ENCODE measurements at places on chromosomes 3 and 15.

GRCh38 chr15:88246666-88247446 lies 9.7 kb downstream of the NTRK3 start:
- DNase-seq = peak; percentile 78

GRCh38 chr3:192864941-192865340 lies 52.7 kb downstream of the MB21D2 start:
- no peak for DNase-seq

GRCh38 chr3:143464850-143465249 lies 345.3 kb downstream of the CHST2 start:
- DNase-seq = no peak

DNA sequence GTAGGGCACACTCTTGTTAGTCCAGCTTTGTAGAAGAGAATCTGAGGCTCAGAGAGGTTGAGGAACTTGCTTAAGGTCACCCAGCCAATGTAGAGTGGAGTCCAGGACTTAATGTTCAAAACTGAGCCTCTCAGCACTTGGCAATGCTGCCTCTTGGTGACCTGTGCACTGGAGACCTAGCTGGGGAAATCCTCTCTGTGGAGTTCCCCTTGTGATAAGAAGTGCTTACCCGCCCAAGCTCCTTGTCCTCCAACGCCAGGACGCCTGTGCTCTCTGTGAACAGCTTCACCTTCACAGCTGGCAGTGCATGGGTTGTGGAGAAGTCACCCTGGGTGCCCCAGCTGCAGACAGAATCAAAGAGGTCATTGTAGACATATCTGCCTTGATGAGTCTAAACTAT lies 219.1 kb upstream of the FEZF2 start:
- DNase-seq = no peak

DNA sequence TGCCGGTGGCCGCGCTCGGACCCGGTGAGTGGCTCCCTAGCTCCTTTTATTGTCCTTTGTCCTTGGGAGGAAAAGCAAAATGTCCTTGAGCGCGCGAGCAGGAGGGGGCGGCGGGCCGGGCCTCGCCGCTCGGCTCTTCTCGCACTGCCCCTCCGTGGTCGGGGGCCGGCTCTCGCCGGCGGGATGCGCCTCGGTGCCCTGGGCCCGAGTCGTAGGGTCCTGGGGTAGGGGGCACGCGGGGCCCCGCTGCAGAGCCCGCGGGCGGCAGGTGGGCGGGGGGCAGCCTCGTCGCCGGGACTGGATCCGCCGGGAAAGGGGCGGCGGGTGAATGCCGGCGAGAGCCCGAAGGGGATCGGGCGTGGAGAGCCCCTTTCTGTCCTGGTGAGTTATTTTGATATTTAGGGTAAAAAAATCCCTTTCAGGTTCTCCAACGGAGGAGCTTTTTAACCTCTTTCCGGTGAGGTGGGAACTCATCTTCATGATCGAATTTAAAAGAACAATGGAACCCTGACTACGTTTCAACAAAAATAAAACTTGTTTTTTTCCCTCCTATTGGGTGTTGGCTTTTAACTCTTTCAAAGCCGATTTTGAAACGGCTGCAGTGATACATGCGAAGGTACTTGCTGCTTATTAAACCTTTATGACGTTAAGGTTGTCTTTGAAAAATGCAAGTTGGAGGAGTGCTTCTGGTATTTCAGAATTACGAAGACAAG lies 16.8 kb upstream of the CHD2 start:
- DNase-seq = peak; percentile 41

- DNase-seq = no peak
Measured at GRCh38 chr15:52328680-52329079, 33.1 kb upstream of the MYO5C start.

- no peak for DNase-seq
Measured at GRCh38 chr15:80924278-80924677, 65.3 kb downstream of the MESD start.

DNA sequence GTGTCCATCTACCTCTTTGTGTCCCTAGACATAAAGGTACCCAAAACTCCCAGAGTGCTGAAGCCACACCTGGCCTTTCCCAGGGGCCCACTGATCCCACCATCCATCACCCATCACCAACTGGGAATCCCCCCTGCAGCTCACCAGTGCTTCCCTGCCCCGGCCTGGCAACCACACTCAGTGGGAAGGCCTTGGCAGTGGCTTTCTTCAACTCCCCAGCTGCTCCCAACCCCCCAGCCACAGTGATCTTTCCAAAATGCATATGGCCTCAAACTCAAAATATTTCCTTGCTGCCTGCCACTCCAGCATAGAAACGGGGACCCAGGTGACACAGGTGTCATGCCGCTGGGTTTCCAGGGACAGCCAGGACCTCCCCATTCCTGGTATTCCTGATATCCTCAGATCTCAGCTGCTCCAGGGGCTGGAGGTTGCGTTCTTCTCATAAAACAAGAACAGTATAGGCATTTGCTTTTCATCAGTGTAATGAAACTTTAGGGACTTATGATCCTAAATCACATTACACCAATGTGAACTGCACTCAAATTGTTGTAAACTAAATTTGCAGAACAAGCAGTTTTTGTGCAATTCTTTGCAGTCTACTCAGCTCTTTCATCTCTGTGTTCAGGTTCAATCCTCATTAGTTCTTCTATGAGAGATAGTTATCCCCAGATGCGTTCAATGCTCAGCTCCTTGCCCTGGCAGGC lies 1.3 kb downstream of the OCA2 start:
- DNase-seq = no peak

DNA sequence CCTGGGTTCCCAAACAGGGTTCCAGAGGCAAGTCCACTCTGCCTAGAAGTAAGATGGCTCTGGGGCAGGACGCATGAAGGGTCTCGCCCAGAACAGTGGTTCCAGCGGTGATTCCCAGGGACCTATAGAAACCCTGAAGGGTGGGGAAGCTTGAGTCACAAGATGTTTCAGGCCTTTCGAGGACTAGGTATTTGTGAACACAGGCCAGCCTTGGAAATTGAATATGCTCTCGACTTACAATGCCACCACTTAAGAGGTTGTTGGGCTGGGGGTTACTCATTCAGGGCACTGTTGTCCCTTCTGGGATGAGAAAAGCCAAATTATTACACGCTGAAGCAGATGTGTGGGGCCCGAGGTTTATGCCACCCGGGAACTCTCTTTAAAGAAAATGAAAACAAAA lies 152.0 kb downstream of the TJP1 start:
- DNase-seq = no peak

- no peak for DNase-seq
Measured at GRCh38 chr15:70788114-70789049, 25.0 kb upstream of the UACA start.

- no peak for DNase-seq
Measured at GRCh38 chr3:10547841-10548783, 42.7 kb upstream of the ATP2B2 start.

GRCh38 chr3:11901286-11901875 lies 54.7 kb upstream of the TAMM41 start:
- DNase-seq = no peak

DNA sequence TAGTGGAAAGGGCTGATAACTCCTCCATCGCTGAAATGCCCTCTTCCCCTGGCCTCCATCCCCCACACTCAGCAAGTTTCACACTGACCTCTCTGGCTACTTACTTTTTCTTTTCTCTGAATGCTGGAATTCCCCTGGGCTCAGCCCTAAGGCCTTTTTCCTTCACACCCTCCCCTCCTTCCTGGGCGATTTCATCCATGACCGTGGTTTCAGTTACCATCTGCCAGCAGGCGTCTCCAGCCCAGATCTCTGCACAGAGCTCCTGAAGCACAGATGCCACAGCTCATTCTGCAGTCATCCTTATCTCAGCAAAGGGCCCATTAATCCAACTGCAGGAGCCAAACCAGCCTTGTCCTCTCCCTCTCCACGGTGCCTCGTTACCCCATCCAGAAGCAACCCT lies 114.0 kb downstream of the RFTN1 start:
- no peak for DNase-seq

DNA sequence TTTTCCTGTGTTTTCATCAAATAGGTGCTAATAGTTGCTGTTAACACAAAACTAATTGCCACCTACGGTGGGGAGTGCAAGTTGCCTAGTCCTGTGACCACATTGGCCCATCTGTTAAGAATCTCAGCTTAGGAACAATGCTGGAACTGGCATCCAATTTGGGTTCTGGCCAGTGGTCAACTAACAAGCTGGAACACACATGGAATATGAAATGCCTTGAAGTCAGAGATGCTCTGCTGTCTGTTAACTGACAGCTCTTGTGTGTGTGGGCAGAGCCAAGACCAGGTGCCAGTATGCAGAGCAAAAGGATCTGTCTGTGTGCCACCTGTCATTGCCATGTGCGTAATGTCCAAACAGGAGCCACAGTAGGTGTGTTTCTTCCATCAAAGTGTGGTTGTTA lies 460.8 kb downstream of the ROBO2 start:
- DNase-seq = no peak

DNA sequence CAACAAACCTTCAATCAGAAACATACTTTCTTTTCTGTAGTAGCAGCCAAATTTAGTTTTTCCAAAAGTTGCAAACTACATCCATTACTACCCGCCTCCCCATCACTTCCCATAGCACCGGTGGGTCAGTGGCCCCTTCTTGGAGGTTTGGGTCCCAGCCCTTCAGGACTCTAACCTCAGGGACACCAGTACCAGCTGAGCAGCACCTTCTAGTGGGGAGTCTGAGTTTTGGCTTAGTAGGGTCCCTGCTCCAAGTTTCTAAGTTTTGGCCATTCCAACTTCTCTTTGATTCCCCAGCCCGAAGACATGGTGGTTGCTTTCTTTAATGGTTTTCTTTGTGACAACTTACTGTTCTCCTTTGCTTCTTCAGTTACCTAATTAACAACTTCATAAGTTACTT lies 160.6 kb downstream of the ECT2 start:
- DNase-seq = no peak

DNA sequence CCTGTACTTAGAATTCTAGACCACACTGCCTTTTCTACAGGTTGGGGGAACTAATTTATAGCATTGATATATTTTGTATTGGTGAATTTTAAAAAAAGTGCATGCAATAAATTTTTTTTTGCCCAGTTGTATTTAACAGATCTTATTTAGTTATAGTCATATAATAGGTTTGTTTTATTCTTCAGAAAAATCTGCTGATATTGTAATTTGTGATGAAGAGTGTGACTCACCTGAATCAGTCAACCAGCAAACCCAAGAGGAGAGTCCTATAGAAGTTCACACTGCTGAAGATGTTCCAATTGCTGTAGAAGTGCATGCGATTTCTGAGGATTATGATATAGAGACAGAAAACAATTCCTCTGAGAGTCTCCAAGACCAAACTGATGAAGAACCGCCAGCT lies 10.3 kb downstream of the ZNF639 start:
- DNase-seq = no peak

Measured in CD4-positive, alpha-beta T cell treated with Interleukin-17A for 4 hours (primary cell).